ENCODE measurements at places on chromosomes 1 and 21.

DNA sequence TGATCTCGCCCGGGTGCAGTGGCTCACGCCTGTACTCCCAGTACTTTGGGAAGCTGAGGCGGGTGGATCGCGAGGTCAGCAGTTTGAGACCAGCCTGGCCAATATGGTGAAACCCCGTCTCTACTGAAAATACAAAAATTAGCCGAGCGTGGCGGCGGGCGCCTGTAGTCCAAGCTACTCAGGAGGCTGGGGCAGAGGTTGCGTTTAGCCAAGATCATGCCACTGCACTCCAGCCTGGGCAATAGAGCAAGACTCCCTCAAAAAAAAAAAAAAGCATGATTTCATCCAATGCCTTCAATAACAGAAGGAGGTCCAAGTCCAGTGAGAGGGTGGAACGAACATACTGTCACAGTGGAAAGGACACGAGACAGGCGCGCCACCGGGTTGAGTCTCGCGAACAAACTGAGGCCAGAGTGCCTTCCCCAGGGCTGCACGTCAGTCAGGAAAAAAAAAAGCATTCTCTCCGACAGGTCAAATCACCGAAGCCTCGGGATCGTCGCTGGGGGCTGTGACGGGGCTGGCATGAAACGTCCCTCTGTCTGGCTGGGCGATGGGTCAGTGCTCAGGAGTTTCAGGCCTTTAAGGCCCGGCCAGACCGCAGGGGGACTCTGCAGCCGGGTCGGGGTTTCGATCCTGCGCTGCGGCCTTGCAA is 8.4 kb upstream of the CROCC start:
- no peak for DNase-seq

- no peak for DNase-seq
Observed at GRCh38 chr1:21139601-21140000, 37.1 kb downstream of the EIF4G3 start.

GRCh38 chr1:33860671-33861070 is 3.2 kb upstream of the HMGB4 start:
- no peak for DNase-seq

DNA sequence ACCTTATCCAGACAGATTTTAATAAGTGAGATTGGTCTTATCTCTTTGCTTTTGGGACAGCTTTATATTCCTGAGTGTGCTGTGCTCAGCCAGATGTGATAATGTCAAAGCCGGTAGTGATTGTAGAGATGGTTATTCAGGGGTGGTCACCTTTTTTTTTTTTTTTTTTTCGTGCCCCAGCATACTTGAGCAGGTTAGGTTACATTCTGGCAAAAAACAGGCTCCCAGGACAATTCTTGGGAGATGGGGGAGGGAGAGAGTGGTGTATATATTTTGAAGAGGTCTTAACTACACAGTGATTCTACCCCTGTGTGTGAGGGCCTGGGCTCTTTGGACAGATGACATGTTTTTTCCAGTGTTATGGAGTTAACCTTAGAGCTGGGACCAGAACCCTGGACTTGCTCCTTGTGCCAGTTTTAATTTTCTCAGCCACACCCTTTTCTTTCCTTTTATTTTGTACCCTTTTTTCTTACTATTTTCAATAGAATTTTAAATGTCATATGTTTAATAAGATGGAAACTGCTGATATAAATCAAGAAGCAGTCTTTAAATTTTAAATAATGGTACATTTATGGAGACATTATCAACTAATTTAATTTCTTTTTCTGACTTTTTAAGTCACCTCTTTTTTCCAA is 88.4 kb downstream of the DYRK1A start:
- DNase-seq, result no peak

GRCh38 chr1:78236716-78237115 is 190.9 kb downstream of the GIPC2 start:
- DNase-seq, result no peak

DNA sequence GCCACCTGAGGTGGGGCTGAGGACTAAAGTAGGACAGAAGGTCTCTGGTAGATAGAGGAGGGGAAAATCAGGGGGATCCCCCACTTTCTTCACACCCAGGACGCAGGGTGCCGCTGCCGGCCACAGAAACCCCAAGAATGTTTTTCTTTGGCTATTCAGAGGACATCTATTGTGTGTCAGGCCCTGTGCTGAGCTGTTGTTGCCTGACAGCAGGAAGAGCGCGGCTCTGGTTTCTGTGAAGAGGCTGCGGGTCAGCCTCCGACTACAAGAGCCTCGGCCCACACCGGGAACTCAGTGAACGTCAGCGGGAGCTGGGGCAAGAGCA is 407 bp upstream of the PIGV start:
- DNase-seq, result no peak

DNA sequence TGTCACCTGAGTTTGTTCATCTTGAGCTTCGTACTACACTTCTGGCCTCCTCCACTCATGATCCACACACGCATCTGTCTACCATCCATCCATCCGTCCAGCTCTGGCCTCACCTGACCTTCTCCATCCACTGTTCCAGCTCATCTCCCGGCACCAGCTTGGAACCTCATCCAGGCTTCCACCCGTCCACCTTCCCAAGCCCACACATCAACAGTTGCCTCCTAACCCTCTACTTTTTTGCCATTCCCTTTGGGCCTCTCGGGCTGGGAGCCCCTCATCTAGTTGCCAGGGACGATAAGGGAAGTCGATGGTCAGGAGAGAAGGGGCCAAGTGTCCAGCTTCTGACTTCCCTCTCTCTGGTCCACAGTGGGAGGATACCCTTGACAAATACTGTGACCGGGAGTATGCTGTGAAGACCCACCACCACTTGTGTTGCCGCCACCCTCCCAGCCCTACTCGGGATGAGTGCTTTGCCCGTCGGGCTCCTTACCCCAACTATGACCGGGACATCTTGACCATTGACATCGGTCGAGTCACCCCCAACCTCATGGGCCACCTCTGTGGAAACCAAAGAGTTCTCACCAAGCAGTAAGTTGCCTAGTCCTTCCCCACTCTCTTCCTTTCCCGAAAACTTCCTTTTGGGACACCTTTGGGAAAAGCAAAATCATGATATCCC is 3.4 kb upstream of the FALEC start:
- no peak for DNase-seq

- DNase-seq, result no peak
Observed at GRCh38 chr1:153598309-153599172, 14.4 kb downstream of the S100A16 start.

DNA sequence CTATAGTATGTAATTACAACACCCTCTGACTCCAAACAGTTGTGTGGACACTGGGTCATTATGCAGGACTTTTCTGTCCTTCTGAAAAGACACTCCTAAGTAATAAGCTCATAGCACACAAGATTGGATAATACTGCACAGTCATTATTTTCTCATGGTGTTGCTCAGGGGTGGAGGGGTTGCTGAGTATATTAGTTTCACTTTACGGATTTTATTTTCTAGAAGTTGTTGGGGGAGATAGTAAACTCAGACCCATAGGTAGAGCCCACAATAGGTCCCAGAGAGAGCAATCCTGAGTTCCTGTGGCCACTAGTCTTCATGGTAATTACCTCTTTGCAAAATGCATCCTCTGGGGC is 53.4 kb downstream of the DUSP10 start:
- no peak for DNase-seq

GRCh38 chr1:218584418-218585155 is 239.5 kb downstream of the TGFB2 start:
- no peak for DNase-seq

- no peak for DNase-seq
Observed at GRCh38 chr1:230853731-230854130, 14.6 kb downstream of the C1orf198 start.

GRCh38 chr1:35844826-35845225 is 37.0 kb downstream of the AGO4 start:
- DNase-seq, result no peak

DNA sequence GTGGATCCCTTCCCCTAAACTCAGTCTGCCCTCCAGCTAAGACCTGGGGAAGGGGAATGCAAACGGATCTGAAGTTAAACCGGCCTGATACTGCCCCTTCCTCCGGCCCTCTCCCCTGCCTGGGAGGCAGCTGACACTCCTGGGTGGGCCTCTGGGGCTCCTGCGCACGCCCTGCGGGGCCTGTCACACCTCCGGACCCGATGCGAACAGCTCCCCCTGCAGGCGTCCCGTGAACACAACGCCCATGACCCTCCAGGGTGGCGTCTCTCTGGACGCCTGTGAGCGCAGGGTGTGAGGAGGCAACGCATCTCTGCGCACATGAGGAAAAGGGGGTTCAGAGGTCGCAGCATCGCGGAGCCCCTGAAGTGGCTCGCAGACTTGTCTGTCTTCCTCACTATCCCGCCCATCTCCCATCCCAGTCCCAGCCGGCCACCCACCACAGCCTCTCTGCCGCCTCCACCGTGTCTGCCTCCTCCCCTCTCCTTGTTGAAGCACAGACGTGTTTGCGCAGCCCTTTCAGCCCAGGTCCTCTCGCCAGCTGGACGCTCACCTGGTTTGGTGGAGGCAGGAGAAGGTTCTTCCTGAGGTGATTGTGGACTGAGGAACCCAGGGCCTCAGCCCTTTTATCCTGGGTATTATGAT is 421 bp upstream of the LCE3A start:
- peak; percentile 33 for DNase-seq

DNA sequence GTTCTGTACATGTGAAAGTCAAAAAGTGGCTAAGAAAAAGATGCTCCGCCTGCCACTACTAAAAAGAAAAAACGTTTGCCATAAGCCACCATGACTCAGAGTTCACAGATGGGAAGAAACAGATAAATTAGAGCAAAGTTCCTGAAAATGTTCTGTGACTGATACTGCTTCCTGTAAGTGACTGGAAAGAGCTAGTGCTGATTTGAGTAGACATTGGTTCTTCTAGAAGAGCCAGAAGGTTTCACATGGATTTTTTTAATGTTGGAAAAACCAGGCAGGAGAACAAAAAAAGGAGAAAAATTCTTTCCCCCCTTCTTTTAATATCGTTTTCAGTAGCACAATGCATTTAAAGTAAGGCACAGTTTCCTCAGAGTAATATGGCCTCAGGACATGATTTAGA is 221.4 kb downstream of the HLX start:
- no peak for DNase-seq

DNA sequence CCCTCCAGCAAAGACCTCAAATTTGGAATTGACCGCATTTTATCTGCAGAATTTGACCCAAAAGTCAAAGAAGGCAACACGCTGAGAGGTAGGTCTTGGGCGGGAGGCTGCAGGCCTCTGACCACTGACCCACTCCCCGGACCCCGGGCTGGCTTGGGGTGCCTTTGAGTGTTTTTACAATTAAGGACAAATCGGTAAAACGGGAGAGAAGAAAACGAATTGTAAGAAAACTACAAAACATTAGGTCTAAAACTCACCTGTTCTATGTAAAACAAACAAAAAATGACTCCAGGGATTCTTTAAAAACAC is 1.1 kb downstream of the HLX start:
- no peak for DNase-seq

GRCh38 chr21:31660591-31660990 is 1.1 kb downstream of the SOD1 start:
- DNase-seq, result no peak

Measured in activated T-cell treated with anti-CD3 and anti-CD28 coated beads, Interleukin-2, amount 50 U/mL, for 24 hours (primary cell).